T47D (cell line): ENCODE measurements at places on chromosomes 6 and 20.

GRCh38 chr6:19997104-19997503, 159.9 kb downstream of the ID4 start:
- no peak for DNase-seq

- no peak for DNase-seq
Observed at GRCh38 chr20:59574308-59574707, 30.0 kb upstream of the PHACTR3 start.

GRCh38 chr6:56047931-56048540, 172.6 kb upstream of the BMP5 start:
- DNase-seq: no peak

DNA sequence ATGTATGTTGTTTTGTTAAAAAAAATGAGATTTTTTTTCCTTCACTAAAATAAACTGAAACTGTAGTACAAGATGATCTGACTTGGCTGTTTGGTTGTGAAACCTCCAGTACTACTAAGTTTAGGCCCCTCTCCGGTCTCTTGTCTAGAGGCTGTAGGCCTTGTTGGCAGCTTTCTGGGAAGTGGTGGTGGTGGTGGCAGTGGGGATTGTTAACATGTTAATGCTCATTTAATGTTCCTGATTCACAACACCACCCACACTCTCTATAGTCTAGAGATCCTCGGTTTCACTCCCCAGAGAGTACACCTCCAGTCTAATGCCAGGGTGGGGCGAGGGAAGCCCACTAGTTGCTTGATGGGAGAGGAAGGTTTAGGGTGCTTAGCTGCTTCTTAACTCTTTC, 24.1 kb downstream of the STK4 start:
- no peak for DNase-seq

GRCh38 chr20:62272200-62272599, 30.6 kb upstream of the ADRM1 start:
- DNase-seq: peak; percentile 35

DNA sequence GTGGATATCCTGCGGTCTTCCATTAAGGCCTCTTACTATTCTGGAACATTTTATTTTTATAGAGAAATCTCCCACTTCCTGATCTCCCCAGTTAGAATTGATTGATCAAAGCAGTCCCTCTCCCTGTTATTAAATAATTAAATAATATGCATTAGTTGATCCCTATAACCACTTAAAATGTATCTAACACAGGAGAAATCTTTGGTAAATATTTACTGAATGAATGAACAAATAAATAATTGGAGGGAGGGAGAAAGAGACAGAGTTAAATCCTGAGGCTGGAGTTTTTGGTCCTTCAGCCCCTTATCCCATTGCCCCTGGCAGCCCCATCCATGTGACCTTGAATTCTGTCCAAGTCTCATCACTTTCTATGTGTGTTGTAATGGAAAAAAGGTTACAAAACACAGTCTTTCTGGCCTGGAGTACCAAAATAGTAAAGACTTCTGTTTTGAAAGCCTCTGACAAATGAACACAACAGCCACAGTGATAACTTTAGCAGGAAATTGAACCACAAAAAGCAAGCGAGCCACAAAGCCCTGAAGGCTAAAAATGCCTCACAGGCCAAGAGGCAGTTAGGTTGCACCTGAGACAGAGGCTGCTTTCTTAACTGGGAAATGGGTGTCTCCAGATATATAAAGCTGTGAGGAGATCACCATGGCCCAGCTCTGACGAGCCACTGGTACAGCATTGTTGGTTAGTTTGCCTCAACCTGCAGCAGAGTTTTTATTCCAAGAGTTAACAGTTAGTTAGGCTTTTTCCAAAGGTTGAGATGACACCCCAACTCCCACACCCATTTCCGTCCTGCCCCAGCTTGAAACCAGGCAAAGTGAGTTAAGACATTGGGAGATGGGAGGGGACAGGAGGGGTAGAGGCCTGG, 11.3 kb downstream of the NT5E start:
- no peak for DNase-seq

- DNase-seq: no peak
Observed at GRCh38 chr6:68108233-68108835, 526.7 kb upstream of the ADGRB3 start.

DNA sequence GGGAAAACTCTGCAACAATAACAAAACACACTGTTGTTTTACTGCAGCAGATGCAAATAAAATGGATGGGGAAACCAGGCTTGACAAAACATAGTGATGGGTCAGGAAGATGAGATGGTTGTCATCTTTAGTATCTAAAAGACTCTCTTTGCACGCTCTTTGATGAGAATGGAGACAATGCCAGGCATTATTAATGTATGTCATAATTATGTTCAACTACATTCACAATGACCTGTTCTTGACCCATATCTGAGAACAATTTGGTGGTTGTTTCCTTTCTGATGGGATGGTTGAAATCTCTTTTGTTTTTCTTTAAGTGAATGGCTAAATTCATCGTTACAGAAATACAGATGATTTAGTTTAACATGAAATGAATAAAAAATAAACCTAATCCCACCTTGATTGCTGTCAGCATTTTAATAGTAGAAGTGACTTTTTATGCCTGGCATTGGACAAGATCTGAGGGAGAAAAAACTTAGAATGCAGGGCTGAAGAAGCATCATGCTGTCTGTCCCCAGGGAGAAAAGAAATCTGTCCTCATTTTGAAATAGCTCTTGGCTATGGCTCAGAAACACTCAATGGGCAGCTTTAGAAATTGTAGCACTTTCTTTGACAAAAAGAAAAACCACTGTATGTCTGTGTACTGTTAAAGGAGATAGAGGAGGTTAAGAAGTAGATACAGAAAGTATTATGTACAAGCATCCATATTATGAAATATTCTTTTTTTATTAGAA, 12.4 kb upstream of the GRIK2 start:
- no peak for DNase-seq

DNA sequence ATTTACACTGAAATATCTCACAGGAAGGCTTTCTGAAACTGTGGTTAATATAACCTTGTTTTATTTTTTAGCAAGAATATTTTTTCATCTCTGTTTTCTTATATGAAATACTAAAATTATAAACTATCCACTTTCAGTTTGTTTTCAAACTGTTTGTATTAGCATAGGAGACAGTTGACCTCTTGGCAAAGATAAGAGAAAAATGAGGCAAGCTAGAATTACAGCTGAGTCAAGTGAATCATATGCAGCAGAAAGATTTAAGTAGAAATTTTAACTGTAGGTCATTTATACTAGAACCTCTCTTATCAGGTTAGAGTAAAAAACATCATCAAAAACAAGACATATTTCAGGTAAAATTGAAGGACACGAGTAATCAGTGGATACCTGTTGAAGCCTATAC, 792.6 kb downstream of the PHF3 start:
- no peak for DNase-seq

GRCh38 chr20:37123441-37123840, 27.6 kb upstream of the RBL1 start:
- no peak for DNase-seq

GRCh38 chr6:80456724-80457438, 350.4 kb downstream of the BCKDHB start:
- no peak for DNase-seq

- no peak for DNase-seq
Observed at GRCh38 chr6:79810871-79811270, 136.5 kb downstream of the ELOVL4 start.

DNA sequence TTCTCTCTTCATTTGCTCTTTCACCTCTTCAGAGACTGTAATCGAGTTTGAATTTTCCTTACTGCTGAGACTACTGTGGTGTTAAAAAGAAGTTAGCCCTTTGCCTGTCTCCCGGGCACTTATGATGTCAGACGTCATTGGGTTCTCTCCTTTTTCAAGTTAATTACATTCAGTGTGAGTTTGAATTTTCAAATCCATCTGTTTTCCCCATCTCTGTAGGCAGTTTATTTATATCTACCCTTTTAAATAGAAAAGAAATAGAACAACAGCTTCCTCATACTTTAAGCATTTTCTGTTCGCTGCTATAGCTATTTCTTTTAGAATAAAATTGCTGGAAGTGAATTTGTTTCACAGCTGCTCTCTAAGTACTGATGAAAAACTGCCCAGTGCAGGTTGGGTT, 81.4 kb downstream of the MCHR2 start:
- no peak for DNase-seq

DNA sequence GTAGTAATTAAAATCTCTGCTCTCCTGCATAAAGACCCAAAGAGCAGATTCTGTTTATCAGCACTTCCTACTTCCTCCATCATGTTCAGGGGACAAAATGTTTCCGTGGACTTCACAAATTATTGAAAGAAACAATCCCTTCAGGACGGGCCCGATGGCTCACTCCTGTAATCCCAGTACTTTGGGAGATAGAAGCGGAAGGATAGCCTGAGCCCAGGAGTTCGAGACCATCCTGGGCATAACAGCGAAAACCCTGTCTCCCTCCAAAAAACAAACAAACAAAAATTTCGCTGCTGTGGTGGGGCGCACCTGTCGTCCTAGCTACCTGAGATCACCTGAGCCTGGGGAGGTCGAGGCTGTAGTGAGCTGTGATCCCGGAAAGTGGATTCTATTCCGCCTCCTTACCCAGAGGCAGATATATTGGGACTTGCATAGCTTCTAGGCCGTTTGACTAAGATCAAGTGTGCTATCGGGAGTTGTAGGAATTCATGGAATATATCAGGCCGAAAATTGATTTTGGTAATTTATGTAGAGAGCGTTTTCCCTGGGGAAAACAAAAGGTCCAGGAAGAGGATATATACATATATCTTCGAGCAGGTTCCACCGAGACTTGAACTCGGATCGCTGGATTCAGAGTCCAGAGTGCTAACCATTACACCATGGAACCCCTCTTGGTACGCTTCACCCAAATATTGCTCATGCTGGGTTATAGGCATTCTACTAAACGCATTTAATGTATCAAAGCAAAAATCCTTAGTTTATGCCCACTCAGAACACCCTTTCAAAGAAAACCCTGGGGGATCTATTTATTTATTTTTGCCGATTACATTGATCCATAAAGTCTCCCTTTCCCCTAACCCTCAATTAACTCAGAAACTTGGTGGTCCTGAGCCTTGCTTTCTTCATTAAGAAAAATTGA, 74.5 kb upstream of the ZNF184 start:
- peak; percentile 51 for DNase-seq

DNA sequence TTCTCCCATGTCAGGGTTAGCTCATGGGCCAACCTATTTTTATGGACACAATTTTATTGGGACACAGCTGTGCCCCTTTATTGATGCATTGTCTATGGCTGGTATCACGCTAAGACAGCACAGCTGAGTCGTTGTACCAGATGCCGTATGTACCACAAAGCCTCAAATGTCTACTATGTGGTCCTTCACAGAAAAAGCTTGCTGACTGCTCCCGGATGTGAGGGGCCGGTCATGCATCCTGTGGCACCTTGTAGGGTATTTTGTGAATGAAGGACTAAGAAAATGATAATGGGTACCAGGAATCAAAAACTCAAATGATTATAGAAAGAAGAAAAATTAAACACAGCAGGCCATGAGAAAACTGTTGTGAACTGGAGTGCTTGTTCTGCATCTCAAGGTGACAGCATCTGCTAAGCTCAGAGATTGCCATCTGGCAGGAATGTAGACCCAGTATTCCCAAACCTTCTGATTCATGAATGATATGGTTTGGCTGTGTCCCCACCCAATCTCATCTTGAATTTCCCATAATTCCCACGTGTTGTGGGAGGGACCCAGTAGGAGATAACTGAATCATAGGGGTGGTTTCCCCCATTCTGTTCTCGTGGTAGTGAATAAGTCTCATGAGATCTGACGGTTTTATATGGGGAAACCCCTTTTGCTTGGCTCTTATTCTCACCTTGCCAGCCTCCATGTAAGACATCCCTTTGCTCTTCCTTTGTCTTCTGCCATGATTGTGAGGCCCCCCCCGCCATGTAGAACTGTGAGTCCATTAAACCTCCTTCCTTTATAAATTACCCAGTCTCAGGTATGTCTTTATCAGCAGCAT, 248.5 kb downstream of the TSHZ2 start:
- no peak for DNase-seq

DNA sequence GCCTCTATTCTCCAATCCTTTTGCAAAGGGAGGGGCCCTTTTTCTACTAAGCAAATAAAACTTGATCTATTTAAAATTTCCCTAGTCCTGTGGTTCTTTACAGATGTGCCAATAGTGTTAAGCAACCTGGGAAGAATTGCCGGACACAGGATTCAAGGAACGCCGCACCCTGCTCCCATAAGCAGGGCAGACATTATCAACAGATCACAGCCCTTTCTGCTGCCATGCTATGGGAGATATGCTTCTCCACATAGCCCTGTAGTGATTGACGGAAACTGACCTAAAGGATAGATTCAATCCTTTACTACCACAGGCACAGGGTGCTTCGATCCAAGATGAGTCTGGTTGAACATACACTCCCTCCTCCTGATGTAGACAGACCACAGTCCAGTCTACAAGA, 118.4 kb upstream of the TRAF3IP2 start:
- DNase-seq: no peak

DNA sequence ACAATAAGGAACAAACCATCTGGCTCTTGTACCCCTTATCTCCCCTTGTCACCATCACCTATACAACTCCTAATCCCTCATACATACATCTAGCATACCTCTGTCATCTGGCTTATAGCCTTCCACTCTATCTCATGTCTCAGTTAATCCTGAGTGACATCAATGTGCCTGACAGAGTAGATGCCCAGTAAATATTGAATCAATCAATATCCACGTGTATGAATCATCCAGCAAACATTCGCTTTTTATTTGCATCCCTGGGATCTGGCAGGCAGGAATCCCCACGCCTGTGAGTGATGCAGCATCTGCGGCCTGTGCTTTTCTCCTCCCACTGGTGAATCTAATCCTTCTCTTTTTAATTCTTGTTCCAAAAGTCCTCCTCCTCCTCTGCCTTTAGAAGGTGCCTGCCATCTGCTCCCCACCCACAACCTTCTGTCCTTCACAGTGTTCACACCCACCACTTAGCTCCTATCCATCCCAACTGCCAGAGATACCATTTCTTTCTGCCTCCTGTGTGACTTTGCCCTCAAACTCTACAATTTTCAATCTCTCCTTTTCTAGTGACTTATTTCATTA, 37.6 kb downstream of the ZNF391 start:
- no peak for DNase-seq

DNA sequence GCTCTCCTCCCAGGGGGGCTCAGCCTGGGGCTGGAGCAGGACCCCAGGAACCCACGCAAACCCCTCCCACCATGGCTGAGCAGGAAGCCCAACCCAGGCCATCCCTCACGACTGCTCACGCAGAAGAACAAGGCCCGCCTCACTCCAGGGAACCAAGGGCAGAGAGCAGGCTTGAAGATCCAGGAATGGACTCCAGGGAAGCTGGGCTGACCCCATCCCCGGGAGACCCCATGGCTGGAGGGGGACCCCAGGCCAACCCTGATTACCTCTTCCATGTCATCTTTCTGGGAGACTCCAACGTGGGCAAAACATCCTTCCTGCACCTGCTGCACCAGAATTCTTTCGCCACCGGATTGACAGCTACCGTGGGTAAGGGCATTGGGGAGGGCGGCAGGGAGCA, 24.7 kb downstream of the RAB44 start:
- DNase-seq: no peak
